ENCODE measurements at places on chromosomes 2 and 18. TPM values are rescaled to one million over a fixed set of nuclear protein-coding genes. Genes with fewer than 3 reads are reported as not detected.

Gene PLGLB1
- 0.38 TPM for total RNA-seq

Gene ATG9A
- total RNA-seq = 49.9 TPM

Gene REL
- total RNA-seq = 3.6 TPM

Gene MOCOS
- total RNA-seq = 3.6 TPM

Gene CAVIN2
- total RNA-seq = 19.8 TPM

Gene DLX2
- total RNA-seq = 0.67 TPM

Gene COMMD1
- total RNA-seq = 46.5 TPM

Gene ASXL3
- not detected for total RNA-seq

Gene ADRA2B
- 0.05 TPM for total RNA-seq

Gene ECEL1
- 0.15 TPM for total RNA-seq

Gene IL36B
- 0.09 TPM for total RNA-seq

Gene LYPD6B
- total RNA-seq = 0.12 TPM

Gene MYO7B
- 0.19 TPM for total RNA-seq

Gene NBAS
- total RNA-seq = 15.6 TPM

Gene ALLC
- total RNA-seq = 0.06 TPM

Gene CXCR1
- total RNA-seq = not detected

Gene IL1F10
- total RNA-seq = not detected

Gene IFIH1
- 1.5 TPM for total RNA-seq

Gene RGPD3
- 0.20 TPM for total RNA-seq
